ENCODE measurements at places on chromosomes 7 and 10.

DNA sequence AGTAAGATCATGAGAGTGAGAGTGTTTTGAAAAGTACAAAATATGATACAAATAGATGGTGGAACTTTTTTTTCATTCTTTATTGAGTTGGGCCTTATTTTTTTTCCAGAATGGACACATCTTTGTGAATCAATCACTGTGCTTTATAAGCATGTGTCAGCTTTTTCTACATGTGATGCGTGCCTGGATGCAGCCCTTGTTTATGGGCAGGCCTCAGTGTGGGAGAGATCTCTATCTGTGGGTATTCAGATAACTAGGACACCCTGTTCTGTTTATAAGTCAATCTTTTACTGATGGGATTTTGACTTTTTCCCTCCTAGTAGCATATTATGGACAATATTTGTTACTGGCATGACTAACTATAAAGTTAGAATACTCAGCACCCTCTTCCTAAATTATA is 42.9 kb upstream of the IKZF1 start:
- no peak for DNase-seq

- DNase-seq = no peak
Observed at GRCh38 chr10:62333135-62333889, 40.9 kb upstream of the ZNF365 start.

GRCh38 chr7:5291301-5291700 is 8.6 kb downstream of the SLC29A4 start:
- DNase-seq = no peak

DNA sequence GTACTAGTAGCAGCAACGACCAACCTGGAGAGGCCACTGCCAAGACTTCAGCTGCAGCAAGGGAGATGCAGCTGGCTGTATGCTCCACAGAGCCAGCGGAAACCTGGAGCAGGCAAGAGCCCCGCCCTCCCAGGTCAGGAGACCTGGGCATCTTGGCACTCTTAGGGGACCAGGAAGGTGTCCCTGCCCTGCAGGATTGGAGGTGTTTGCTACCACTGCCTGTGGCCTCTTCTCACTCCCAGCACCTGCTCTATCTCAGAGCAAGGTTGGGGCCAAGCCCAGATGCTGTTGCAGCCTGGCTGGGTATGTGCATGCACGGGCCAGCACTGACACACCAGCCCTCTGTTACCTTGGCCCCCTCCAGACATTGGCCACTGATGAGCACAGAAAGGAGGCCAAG is 1512.8 kb downstream of the REEP3 start:
- DNase-seq = no peak

- no peak for DNase-seq
Observed at GRCh38 chr7:132402751-132403245, 173.5 kb downstream of the PLXNA4 start.

- no peak for DNase-seq
Observed at GRCh38 chr10:103808780-103809179, 46.6 kb downstream of the SH3PXD2A start.
